ENCODE measurements at places on chromosomes 5 and 9.

GRCh38 chr5:39505791-39506190 lies 81.0 kb upstream of the DAB2 start:
- no peak for DNase-seq

DNA sequence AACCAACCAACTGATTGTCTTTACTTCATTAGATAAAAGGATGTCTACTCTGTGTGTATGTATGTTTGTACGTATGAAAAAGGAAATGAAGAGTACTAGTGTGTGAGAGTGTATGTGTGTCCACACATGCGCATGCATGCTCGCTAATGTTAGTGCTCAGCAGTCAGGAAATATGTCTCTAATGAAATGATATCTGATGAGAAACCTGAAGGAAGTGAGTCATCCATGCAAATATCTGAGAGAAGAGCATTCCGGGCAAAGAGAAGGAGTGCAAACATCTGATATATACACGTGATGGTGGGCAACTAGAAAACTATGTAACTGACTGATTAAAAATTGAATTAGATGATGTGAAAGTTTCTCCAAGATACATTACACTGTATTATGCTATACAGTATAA lies 29.6 kb upstream of the UGCG start:
- peak; percentile 37 for DNase-seq

DNA sequence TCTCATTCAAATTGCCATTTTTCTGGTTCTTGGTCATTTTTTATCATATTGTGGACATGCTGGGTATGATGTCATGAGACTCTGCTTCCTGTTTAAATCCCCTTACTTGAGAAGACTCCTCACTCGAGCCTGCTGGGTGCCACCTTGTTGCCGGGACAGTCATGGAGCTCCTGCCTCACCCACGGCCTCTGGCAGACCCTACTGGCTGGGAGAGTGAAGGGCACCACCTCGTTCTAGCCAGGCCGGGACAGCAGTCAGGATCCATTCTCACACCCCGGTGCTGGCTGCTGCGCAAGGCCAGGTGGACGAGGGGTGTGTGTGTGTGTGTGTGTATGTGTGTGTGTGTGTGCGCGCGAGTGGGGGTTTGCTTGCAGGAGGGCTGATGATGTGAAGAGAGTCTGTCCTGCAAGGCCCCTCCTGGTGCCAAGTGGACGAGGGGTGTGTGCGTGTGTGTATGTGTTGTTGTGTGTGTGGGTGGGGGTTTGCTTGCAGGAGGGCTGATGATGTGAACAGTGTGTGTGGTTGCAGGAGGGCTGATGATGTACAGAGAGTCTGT lies 4.4 kb downstream of the CEP72 start:
- no peak for DNase-seq

DNA sequence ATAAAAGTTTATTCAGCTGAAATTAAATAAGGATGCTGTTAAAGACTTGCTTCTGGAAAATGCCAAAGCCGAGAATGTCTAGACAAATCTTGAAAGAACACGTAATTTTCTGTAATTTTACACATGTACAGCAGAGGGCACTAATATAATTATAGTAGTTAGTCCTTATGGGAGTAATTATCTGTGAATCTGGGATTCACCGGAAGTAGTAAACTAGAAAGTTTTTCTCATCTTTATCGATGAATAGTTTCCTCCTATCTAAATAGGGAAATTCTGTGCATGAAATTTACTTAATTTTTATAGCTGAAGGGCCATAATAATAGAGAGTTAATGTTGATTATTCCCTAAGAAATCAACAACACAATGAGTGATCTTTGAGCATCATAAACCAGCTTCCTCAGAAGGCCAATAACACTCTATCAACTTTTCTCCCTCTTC lies 18.4 kb upstream of the CNTLN start:
- DNase-seq = peak; percentile 34

DNA sequence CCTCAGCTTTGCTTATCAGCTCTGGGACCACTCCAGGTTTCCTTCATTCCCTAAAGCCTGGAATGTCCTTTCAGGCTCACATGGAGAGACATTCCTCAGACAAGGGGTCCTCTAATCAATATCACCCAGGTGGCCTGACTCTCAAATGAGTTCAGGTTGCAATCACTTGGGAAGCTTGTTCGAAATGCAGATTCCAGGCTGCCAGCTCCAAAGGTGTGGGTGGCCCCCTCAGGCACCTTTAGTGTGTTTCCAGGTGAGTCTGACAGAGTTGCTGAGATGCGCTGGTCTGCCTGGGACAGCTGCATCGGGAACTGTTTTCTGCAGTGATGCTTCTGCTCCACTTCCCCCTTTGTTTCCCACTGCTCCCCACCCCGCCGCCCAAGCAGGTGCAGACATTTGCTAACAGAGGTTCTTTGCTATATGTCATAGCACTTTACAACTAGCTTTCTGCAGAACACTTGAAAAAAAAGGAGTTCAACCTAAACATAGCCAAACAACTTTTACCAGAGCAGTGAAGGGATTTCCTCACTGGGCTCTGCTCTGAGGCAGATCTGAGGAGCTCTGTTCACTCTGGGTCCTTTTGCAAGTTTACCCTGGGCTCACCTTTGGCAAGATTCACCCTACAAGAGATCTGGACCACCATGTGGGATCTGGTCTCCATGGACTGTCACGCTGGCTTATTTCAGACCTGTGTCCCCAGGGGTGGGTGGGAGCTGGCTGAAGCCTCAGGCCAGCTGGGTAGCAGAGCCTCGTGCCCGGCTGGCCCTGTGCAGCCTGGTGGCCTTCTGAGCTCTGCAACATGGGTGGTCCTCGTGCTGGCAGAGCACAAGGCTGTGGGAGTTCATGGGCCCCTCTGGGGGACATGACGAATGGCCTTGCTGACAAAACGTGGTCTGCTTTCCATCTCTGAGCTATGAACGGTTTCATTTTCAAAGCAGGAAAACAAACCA lies 539.6 kb downstream of the CCDC171 start:
- no peak for DNase-seq

DNA sequence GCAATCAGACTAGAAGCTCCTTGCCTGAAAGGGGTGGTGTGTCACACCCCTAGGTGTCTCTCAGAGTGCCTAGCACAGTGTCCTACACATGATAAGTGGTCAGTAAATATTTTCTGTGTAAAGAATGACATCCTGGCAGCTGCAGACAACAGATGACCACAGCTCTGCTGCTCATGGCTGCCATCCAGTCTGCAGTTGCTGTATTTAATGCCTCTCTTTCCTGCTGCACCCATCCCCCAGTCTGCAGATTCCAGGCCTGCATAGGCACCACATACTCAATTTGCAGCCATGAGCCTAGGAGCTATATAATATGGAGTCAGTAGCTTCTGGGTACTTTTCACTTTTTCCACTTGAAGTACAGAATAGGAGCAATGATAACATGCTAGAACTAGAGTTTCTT lies 94.9 kb upstream of the NR4A3 start:
- DNase-seq = no peak

DNA sequence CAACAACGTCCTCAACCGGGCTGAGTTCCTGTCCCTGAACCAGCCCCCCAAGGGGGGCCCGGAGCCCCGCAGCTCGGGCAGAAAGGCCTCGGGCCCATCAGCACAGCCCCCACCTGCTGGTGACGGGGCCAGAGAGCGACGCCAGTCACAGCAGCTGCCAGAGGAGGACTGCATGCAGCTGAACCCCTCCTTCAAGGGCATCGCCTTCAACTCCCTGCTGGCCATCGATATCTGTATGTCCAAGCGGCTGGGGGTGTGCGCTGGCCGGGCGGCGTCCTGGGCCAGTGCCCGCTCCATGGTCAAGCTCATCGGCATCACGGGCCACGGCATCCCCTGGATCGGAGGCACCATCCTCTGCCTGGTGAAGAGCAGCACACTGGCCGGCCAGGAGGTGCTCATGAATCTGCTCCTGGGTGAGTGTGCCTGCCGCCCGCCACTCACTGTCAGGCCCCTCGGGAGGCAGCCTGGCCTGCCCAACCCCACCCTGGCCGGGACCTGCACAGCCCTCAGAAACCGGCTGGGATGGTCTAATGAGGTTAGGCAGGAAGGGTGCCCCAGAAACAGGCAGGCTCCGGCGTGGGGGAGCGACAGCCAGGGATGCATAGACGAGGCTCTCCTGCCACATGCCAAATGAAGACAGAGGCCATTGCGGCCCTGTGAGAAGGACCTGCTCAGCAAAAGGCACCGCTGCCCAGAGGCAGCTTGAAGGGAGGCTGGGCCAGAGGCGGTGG lies 678 bp downstream of the PLPP7 start:
- DNase-seq = no peak

- no peak for DNase-seq
Observed at GRCh38 chr5:58786711-58787303, 203.9 kb downstream of the RAB3C start.

DNA sequence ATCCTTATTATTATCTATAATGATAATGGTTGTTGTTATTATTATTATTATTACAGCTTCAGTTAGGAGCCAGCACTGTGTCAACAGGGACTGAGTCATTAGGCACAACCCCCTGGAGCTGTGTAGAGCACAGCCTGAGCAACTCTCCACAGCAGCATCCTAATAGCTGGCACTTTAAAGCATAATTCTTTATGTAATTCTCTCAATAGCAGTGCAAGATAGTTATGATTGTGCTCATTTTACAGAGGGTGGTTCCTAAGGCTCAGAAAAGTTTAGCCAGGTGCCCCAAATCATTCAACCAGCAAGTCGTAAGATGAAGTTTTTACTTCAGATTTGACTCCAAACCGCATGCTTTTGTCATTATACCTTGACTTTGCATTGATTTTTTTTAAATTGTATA lies 390.3 kb downstream of the ANXA1 start:
- no peak for DNase-seq

DNA sequence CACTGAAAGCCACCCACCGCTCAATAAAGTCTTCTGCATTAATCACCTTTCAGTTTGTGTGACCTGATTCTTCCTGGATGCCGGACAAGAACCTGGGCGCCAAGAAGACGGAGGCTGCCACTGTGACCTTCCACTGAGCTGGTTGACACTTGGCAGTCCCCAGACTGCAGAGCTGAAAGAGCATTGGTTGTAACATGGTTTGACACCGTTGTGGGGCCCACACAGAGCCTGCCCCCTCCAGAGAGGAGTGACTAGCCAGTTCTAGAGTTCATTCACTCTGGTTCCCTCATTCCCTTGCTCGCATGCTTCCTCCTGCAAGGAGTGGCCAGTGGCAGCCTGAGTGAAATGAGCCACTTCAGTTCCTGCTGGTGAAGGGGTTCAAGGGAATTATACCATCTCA lies 86.2 kb upstream of the ANXA1 start:
- DNase-seq = no peak

DNA sequence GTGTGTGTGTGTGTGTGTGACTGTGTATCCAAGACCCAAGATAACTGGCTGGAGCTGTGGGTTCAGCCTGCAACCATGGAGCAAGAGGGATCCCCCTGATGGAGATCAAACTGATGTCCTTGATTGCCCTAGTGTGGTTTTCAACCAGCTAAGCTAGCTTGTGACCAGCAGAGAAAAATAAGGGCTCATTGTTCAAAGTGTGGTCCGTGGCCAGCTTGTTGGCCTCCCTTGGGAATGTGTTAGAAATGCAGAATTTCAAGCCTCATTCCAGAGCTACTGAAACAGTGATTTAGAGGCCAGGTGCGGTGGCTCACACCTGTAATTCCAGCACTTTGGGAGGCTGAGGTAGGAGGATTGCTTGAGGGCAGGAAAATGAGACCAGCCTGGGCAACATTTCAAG lies 79.9 kb downstream of the ACER2 start:
- DNase-seq = no peak

DNA sequence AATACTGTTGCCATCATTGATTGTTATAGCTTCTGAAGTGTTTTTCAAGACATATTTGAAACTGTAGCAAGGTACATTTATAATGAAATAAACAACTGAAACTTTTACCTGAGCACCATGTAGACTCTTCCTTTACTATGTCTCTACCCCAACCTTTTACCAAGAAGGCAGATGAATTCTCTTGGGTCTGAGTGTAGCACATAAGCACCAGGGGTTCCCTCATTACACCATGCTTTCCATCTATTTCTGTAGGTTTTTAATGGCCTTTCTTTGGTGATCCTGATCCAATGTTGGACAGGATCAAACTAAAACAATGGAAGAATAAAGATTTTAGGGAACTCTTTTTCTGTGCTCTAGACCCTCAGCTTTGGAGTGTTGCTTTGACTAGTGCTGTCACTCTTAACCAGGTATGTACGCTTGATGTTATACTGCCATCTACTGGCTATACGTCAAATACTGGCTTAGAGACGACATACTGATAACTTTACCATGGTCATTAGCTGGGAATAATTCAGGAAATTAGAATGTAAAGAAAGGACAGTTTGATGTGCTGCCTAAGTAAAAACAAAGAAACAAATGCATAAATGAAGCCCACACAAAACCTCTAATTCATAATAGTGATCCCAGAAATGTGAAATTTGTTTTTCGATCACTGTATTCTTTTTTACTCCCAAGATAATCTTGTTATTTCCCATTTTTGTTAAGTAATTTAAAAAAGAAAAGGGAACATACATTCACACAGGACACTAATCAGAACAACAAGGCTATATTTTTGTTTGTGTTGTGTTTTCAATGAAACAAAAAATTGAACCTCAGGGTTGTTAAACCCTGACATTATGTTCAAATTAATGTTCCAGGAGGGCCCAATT lies 30.7 kb downstream of the IFNW1 start:
- DNase-seq = peak; percentile 53

DNA sequence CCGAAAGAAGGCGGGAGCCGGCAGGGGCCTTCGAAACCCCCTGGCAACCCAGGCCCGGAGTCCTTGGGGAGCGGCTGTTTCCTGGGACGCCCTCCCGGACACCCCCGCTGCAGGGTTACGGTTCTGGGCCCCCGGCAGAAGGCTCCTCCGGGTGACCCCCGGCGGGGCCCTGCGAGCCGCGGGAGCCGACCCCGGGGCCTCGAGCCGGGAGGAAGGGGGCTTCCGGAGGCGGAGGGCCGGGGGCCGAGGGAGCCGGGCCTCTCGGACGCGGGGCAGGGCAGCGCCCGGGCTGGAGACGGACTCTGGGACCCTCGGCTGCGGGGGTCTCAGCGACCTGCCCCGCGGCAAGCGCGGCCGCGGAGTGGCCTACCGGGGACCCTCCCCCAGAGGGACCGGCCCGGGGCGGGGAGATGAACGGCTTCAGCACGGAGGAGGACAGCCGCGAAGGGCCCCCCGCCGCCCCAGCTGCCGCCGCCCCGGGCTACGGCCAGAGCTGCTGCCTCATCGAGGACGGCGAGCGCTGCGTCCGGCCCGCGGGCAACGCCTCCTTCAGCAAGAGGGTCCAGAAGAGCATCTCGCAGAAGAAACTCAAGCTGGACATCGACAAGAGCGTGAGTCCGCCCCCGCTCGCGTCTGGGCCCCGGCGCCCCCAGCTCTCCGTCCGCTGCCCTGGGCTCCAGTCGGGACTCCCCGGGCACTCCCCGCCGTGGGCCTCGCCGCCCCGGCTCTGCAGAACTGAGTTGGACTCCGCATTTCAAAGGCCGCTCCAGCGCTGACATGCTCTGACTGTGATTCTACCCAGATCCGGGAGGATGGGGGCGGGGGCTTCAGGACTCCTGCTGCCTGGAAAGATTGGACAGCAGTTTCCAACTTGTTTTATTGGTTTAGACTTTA lies 645 bp downstream of the SAP30L start:
- DNase-seq = no peak

GRCh38 chr9:136604823-136605525 lies 57.7 kb upstream of the EGFL7 start:
- no peak for DNase-seq

DNA sequence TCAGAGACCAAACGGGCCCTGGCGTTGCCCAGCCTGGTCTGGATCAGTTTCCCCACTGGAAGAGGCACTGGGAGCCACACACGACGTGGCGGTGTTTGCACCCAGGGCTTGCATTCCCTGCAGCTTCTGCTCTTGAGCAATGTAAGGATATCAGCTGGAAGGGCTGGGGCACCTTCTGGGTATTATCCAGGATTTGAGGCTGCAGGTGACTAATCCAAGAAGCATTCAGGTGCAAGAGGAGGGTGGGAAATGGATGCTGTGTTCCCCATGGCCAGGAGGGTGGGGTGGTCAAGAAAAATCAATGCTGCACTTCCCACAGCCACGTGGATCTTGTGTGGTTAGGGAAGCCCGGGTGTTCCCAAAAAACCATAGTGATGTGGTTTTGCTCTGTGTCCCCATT lies 430.9 kb downstream of the IRX2 start:
- no peak for DNase-seq
